ENCODE measurements at places on chromosomes 13 and 19. TPM values are rescaled to one million over a fixed set of nuclear protein-coding genes. Genes with fewer than 3 reads are reported as not detected.

DIAPH3 gene
- 0.25 TPM for total RNA-seq

FPR1 gene
- total RNA-seq: 4.5 TPM

OR7A5 gene
- not detected for total RNA-seq

SYMPK gene
- total RNA-seq: 35.9 TPM

PRR19 gene
- total RNA-seq: not detected

PGLYRP1 gene
- not detected for total RNA-seq

GNG7 gene
- 46.6 TPM for total RNA-seq

TMEM255B gene
- total RNA-seq: 7.7 TPM

TMIGD2 gene
- total RNA-seq: not detected

EFNA2 gene
- total RNA-seq: not detected

KLK6 gene
- not detected for total RNA-seq

MAP2K2 gene
- total RNA-seq: 129 TPM

C1QTNF9B gene
- 2.1 TPM for total RNA-seq

RUBCNL gene
- 0.38 TPM for total RNA-seq

LILRB4 gene
- 4.0 TPM for total RNA-seq

NLRP4 gene
- not detected for total RNA-seq

NCR1 gene
- 0.30 TPM for total RNA-seq

ZIM2 gene
- total RNA-seq: 0.19 TPM

GPR4 gene
- 5.1 TPM for total RNA-seq
